ENCODE measurements at places on chromosomes 5 and 9.

GRCh38 chr5:107005161-107005560, 665.6 kb downstream of the EFNA5 start:
- no peak for DNase-seq

GRCh38 chr5:52521236-52521635, 266.5 kb upstream of the ITGA1 start:
- no peak for DNase-seq

DNA sequence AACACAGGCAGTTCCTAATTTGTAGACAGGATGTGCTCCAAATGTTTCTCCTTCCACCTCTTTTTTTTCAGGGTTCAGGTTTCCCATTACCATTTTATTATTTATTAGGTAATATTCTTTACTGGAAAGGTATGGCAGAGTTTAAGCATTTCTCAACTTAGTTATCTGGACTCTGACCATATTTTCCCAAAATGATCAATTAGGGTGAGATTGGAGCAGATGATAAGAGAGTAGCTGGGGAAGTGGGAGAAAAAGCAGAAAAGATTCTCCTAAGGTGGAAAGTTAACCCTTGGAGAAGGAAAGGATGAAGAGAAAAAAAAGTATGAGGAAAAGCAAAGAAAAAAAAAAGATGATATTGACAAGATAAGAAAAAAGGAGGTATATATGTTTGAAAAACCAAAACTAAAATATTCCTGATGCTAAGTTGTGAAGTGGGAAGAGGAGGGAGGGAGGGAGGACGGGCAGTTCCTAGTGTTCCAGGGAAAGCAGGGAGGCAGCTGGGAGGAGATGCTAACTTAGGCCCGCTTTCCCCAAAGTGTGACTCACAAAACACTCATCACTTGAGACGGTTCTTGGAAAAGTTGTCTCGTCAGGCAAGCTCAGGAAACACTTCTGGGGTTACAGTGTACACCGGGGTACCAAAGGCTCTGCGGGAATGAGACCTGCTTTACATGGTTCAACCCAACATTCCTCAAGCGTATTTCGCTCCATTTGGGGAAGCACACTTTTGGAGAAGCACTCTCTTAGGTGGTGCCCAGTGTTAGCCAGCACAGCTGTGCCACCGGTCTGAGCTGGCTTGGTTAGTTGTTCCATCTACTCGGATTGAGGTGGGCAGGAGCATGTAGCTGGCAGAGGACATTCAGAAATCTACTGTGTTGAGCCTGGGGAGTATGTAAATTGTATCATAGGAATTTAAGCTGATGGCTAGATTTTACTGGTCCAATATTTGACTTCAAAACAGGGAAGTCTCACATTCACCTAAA, 35.1 kb downstream of the B4GALT1 start:
- no peak for DNase-seq

DNA sequence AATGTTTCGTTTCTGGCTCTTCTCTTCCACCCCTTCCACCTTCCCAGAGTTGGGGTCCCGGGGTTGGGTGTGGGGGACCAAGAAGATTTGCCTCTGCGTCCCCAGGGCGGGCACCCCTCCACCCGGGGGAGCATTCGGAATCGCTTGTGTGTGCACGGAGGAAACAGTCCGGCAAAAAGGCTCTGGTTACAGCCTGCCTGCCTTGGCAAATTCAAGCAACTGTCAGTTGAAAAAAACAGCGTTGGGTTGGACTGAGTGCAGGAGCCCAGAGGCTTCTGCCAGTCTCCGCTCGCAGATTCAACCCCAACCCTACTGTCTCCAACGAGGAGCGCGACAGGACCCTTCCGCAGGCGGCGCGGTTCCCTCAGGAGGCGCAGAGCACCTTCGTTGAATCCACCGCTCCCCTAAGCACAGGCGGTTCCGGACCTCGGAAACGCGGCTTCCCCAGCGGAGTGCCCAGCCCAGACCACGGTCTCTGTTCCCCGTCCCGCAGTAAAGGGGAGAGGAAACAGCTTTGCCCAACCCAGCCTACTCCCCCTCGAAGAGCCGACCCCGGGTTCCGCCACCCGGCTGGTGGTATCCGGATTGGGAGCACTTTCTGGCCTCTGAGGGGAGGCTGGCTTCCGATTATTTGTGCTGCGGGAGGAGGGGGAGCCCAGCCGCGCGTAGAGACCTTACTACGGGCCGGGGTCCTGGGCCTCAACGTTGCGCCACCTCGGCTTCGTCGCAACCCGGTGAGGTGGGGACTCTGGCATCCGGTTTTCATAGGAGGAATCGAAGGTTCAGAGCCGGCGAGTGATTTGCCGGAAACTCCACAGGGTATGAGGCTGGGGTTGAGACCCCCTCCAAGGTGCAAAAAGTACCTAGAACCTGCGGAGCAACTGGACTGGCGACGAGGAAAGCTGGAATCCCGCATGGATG, 9.6 kb downstream of the LHX6 start:
- DNase-seq = no peak

DNA sequence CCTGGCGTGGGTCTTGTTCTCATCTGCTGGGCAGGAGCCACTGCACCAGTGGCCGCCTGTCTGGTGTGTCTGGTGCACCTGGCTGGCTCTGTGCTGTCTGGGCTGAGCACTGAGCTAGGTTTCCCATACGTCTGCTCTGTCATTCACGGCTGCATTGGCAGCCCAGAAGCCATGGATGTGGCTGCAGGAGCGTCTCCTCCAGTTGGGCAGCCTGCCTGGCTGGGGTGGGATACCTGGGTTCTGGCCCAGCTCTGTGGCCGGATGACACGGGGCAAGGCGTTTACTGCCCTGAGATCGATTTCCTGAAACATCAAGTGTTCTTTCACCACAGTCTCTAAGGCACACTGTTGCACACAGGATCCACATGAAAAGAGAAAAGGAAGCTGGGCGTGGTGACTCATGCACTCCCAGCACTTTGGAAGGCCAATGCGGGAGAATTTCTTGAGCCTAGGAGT, 25.5 kb upstream of the SLC25A51 start:
- DNase-seq = no peak

- DNase-seq = no peak
These were observed 1.1 kb downstream of the ALDH1A1 start for GRCh38 chr9:72951520-72952380.

DNA sequence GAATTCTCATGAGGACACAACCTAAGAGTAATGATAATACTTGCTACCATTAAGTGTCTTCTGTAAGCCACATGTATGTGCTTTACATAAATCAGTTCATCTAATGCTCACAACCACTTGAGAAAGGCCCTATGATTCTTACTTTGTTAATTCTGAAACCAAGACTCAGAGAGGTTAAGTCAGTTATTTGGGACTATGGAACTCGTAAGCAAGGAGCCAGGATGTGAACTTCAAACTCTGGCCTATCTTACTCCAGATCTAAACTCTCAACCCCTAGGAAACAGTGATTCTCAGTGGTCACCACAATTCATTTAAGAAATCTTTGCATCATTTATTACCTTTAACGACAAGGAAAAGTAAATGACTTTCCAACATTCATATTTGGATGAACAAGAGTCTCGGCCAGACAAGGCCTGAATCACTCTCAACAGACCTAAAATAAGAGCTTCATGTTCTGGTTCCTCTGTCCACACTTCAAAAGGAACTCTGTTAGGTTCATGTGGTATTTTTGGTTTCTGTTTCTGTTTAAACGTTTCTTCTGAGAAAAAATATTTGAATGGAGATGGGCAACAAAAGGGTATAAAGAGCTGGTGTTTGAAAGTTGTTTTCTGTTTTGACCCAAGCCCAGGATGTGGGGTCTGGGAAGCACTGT, 104.8 kb downstream of the LPAR1 start:
- DNase-seq = no peak

DNA sequence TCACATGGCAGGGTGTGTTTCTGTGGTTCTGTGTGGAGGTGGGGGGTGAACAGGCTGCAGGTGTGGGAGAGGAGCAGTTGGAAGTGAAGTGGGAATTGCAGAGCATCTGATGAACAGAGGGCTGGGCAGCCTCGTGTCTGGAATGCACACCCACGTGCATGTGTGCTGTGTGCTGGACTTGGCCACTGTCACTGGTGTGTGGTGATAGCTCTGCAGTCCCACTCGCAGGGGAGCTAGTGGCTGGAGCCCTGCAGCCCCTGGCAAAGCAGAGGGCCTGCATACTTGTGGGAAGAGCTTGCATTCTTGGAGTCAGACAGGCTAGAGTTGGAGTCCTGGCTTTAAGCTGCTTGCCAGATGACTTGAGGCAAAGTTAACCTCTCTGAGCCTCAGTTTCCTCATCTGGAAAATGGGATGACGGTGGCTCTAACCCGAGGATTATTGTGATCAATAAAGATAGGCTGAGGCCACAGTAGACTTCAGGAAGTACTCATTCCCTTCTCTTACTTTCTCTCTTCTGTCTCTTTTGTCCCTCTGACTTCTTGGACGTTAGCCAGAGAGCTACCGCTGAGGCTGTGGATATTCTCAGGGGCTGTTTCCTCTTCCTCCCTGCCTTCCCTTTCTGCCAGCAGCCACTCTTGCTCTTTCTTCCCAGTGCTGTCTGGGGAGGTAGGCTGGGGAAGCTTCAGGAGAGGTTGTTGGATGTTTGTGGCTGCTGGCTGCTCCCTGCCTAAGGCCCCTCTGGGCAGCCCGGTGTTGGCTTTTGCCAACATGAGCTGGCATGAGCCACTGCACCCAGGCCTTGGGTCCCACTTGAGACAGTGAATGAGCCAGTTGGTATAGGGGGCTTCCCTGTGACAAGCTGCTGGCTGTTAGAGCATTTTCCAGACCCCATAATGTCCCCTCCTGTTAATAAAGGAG, 18.3 kb downstream of the PSAT1 start:
- no peak for DNase-seq

- DNase-seq = no peak
These were observed 51.2 kb upstream of the ROR2 start for GRCh38 chr9:92001244-92001643.

- no peak for DNase-seq
These were observed 21.1 kb downstream of the VCP start for GRCh38 chr9:35051069-35051967.

Measured in iPS DF 19.7 (cell line).